ENCODE measurements at places on chromosomes 7 and 10. TPM values are rescaled to one million over a fixed set of nuclear protein-coding genes. Genes with fewer than 3 reads are reported as not detected.

Gene RELN
- total RNA-seq: not detected

DNA sequence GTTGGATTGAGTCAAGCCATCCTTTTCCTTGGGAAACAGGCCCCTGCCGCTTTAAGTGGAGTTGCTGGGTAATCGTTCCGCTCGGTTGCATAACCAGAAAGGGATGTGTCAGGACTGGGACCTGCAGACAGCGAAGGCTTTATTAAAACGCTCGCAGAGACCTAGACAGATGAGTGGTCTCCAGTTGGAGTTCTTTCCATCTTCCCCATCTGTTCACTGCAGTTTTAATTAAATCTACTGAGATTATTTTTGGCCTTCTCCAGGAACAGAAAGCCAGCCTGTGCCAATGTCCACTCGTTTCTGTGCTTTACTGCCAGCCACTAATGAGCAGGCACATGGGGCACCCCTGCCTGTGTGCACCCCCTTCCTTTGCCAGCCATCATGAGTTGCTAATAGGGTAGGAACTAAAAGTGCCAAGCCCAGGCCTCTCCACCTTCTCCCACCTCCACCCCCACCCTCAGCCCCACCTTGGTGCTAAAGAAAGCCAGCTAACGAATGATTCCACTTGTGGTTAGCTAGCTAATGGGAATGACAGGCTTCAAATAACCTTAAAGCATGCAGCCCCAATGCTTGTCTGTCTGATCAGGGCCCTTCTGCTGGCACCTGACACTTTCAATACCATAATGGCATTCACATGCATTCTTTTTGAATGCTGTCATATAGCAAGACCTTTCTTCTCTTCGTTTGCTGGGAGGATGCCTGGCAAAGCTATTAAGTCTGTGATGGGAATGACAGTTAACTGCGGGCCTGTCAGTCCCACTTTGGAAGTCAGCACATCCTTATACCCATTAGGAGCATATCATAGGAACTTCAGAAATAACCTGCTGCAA is 556.8 kb upstream of the GALNT17 start:
- no peaks in the 10 kb centered on the region for H3K4me1 ChIP-seq
- DNase-seq: no peak
- no peak overlapping the region for H3K27ac ChIP-seq
- H3K4me3 ChIP-seq: no peak overlapping the region

Gene CYP2C8
- total RNA-seq: 0.30 TPM

Gene FKBP6
- total RNA-seq: not detected

Gene PPP1R17
- not detected for total RNA-seq

Gene ZNF804B
- not detected for total RNA-seq

DNA sequence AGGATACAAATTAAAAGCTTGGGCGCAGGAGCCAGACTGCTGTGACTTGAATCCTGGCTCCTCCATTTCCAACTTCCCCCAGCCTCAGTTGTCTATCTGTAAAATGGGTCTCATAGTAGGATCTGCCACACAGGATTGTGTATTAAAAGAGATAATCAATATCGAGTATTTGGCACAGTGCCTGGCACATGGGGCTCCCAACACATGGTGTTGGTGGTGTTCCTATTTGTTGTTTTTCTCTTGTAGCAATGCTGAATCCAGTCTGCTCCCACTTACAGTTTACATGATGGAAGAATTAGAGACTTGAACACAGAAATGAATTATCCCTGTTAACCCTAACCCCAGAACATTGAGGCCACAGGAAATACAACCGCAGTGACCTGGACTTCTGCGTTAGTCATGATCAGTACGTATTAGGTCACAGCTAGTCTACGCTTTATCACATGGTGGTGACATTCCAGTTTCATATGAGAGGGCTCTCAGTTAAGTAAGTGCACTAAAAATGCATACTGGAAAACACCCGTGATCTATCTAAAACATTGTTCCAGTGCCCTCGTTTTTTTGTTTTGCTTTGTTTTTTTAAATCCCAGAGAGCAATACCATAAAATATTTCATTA is 169.5 kb upstream of the KLF14 start:
- peaks cover 62% of the 10 kb centered on the region for H3K36me3 ChIP-seq
- no peak overlapping the region for H3K27ac ChIP-seq
- H3K4me1 ChIP-seq: peaks cover 69% of the 10 kb centered on the region
- no peak for DNase-seq
- no peak overlapping the region for H3K4me3 ChIP-seq
- H3K27me3 ChIP-seq: no peaks in the 10 kb centered on the region

Gene STAM
- 53.3 TPM for total RNA-seq

GRCh38 chr7:110397927-110398660 is 692.8 kb upstream of the LRRN3 start:
- no peak for DNase-seq
- no peak overlapping the region for H3K27ac ChIP-seq
- no peak overlapping the region for H3K4me3 ChIP-seq
- H3K4me1 ChIP-seq: no peaks in the 10 kb centered on the region
- H3K36me3 ChIP-seq: no peaks in the 10 kb centered on the region

DNA sequence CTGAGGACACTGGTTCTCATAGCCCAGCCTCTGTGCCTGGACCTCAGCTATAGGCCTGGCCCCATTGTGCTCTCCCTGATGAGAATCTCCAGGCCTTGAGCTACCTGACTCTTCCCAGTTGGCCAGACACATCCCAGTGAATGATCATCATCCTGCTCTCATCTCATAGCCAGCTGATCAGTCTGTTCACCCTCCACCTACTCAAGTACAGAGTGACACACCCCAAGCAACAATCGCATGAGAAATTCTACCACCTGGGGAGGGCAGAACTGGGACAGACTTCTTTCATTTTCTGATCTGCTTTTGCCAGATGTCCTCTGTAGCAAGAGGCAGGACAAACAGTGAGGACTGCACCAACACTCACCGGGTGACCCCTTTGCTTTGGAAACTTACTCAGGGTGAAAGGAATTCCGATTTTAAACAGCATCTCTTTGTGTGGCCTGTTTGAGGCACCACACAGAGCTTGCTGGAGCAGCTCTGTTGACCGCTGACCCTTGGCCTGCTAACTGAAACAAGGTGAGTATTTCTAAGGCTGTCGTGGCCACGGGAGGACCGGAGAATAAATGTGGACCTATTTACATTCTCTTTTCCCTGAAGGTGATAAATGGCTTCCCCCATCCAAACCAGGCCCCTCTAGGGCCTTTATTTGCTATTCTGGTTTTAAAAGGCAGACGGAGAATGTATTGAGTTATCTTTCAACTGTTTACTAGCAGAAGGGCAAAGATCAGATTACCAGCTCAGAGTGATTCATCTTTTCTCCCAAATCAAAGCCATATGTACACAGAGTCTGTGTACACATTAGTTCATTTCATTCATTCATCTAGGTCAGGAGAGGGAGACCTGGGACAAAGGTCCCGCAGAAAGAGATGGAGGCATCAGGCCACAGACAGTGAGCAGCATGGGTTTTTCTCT is 181.4 kb upstream of the TNS3 start:
- H3K27ac ChIP-seq: no peak overlapping the region
- H3K27me3 ChIP-seq: no peaks in the 10 kb centered on the region
- no peaks in the 10 kb centered on the region for H3K36me3 ChIP-seq
- no peak for DNase-seq
- no peak overlapping the region for H3K4me3 ChIP-seq

Gene PHTF2
- total RNA-seq: 23.5 TPM

DNA sequence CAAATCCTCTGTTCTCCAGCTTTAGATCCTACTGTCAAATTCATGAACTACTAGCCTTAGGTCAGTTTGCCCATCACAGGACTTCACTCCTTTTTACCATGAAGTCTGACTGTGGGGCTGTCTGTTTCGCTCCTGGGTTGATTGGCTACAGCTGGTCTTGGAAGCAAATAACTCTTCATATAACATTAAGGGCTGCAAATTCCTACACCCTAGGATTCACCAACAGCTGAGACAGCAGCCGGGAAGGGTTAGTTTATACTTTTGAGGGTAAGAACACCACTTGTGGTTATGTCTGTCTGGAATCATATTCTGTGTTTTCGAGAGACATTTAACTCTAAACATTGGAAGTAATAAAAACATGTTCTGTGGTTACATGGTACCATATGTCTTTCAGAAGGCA is 55.9 kb upstream of the KIAA1217 start:
- H3K27ac ChIP-seq: no peak overlapping the region
- H3K4me1 ChIP-seq: no peaks in the 10 kb centered on the region
- H3K4me3 ChIP-seq: no peak overlapping the region
- H3K36me3 ChIP-seq: no peaks in the 10 kb centered on the region
- no peaks in the 10 kb centered on the region for H3K27me3 ChIP-seq
- DNase-seq: no peak

Gene KIF11
- total RNA-seq: 0.38 TPM

- H3K27ac ChIP-seq: no peak overlapping the region
- H3K27me3 ChIP-seq: no peaks in the 10 kb centered on the region
- no peak for DNase-seq
- H3K4me3 ChIP-seq: no peak overlapping the region
- H3K4me1 ChIP-seq: peaks cover 49% of the 10 kb centered on the region
Measured at GRCh38 chr10:102438374-102438773, 6.0 kb upstream of the CUEDC2 start.

Gene TM9SF3
- total RNA-seq: 92.4 TPM

Gene LRMDA
- total RNA-seq: not detected

Gene GPRIN2
- not detected for total RNA-seq

DNA sequence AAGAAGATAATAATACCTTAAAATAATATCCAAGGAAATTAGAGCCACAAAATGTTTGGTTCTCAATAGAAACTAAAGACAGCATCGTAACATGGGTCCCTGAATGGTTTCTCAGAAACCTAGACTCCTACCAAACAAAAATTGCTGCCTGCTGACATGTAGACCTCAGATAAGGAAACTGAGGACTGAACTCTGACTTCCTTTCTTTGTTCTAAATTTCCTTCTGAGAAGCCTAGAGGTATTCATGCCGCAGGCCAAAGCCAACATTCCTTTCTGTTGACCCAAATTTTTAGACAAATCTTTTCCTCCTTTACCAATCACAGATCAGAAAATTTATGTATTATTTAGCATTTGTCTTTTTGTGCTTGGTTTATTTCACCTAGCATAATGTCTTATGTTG is 816.7 kb upstream of the PHF14 start:
- H3K4me3 ChIP-seq: no peak overlapping the region
- no peaks in the 10 kb centered on the region for H3K36me3 ChIP-seq
- H3K4me1 ChIP-seq: no peaks in the 10 kb centered on the region
- H3K27ac ChIP-seq: no peak overlapping the region
- DNase-seq: no peak

DNA sequence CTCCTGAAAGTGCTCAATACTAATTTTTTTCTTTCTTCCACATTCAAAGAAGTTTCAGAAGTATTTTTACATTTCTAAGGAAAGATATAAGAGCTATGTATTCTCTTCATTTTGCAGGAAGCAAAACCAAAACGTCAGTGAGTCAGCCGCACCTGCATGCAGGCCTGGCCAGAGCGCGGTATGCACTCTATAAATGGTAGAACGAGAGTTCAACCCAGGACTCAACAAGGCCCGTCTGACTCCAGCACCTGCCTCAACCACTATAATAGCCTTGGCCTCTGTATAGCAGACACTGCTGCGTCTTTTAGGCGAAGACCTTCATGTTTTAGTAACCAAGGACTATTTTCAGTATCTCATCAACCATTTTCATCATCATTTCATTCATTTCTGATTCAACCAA is 113.2 kb downstream of the KMT2E start:
- H3K27ac ChIP-seq: no peak overlapping the region
- H3K4me1 ChIP-seq: peaks cover 8% of the 10 kb centered on the region
- H3K27me3 ChIP-seq: no peaks in the 10 kb centered on the region
- no peak overlapping the region for H3K4me3 ChIP-seq

DNA sequence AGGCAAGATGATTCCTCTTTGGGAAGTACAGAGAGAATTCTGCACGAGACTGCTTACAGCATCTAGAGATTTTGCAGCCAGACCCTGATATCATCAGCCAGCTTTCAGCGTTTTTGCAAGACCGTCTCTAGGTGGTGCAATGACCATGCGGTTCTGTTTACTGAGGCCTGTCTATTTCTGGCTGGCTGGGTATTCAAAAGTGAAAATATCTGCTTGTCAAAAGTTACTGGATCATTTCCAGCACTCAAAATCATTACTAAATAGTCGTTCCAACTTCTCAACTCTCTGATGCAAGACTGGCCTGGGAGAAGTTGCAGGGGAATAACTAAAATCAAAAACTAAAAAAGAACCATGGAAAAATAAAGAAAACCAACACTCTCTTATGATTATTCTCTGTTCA is 240.1 kb downstream of the ELMO1 start:
- no peak overlapping the region for H3K27ac ChIP-seq
- peaks cover 61% of the 10 kb centered on the region for H3K36me3 ChIP-seq
- H3K4me3 ChIP-seq: no peak overlapping the region
- H3K4me1 ChIP-seq: no peaks in the 10 kb centered on the region

- no peak overlapping the region for H3K4me3 ChIP-seq
- peaks cover 3% of the 10 kb centered on the region for H3K27me3 ChIP-seq
- DNase-seq: no peak
Measured at GRCh38 chr10:34104829-34105572, 710.1 kb downstream of the PARD3 start.

GRCh38 chr7:1457059-1457948 is 2.0 kb downstream of the MICALL2 start:
- no peak overlapping the region for H3K27ac ChIP-seq
- no peaks in the 10 kb centered on the region for H3K27me3 ChIP-seq
- DNase-seq: no peak
- H3K4me1 ChIP-seq: peaks cover 33% of the 10 kb centered on the region
- H3K36me3 ChIP-seq: no peaks in the 10 kb centered on the region
- no peak overlapping the region for H3K4me3 ChIP-seq

DNA sequence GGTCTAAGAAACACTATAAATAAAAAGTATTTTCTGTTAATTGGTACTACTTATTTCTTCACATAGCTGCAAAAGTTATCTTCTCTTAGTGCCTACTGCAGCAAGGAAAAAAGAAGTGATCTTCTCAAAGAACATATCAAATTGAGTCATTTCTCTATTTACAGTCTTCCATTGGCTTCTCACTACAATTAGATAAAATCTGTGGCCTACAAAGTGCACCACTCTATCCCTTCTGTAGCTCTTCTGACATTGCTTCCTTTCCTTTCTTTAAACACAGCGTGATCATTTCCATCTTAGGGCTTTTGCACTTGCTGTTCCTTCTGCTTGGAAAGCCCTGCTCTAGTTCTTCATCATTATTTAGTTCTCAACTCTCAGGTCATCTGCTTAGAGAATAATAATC is 44.7 kb downstream of the MXI1 start:
- H3K4me1 ChIP-seq: no peaks in the 10 kb centered on the region
- H3K36me3 ChIP-seq: peaks cover 2% of the 10 kb centered on the region
- no peak overlapping the region for H3K27ac ChIP-seq
- DNase-seq: no peak

Gene ELMO1
- 120 TPM for total RNA-seq

- H3K27me3 ChIP-seq: no peaks in the 10 kb centered on the region
- H3K27ac ChIP-seq: no peak overlapping the region
- no peak for DNase-seq
- peaks cover 8% of the 10 kb centered on the region for H3K36me3 ChIP-seq
- peaks cover 8% of the 10 kb centered on the region for H3K4me1 ChIP-seq
- H3K4me3 ChIP-seq: no peak overlapping the region
Measured at GRCh38 chr7:92622030-92622429, 31.8 kb upstream of the FAM133B start.

DNA sequence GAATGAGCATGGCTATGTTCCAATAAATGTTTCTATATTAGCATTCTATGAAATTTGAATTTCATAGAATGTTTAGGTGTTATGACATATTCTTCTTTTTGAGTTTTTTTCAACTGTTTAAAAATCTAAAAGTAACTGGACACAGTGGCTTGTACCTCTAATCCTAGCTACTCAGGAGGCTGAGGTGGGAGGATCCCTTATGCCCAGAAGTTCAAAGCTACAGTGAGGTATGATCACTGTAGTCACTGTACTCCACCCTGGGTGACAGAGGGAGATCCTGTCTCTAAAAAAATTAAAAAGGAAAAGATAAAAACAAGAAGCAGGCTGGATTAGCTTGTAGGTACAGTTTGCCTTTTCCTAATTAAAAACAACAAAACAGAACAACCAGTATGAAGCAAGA is 95.1 kb downstream of the NRBF2 start:
- peaks cover 24% of the 10 kb centered on the region for H3K4me1 ChIP-seq
- no peaks in the 10 kb centered on the region for H3K27me3 ChIP-seq
- no peak for DNase-seq
- no peak overlapping the region for H3K4me3 ChIP-seq
- no peaks in the 10 kb centered on the region for H3K36me3 ChIP-seq

All from CD4-positive, alpha-beta T cell (primary cell).